ENCODE measurements at places on chromosomes 3 and 15. TPM values are rescaled to one million over a fixed set of nuclear protein-coding genes. Genes with fewer than 3 reads are reported as not detected.

Gene MGA
- 17.7 TPM for polyA plus RNA-seq

Gene CFAP92
- not detected for polyA plus RNA-seq

- H3K27me3 ChIP-seq: no peaks in the 10 kb centered on the region
- H3K36me3 ChIP-seq: no peaks in the 10 kb centered on the region
- no peak overlapping the region for H3K27ac ChIP-seq
- H3K4me3 ChIP-seq: no peak overlapping the region
Observed at GRCh38 chr15:93837450-93837849, 393.9 kb upstream of the MCTP2 start.

Gene GATA2
- polyA plus RNA-seq: 0.49 TPM

DNA sequence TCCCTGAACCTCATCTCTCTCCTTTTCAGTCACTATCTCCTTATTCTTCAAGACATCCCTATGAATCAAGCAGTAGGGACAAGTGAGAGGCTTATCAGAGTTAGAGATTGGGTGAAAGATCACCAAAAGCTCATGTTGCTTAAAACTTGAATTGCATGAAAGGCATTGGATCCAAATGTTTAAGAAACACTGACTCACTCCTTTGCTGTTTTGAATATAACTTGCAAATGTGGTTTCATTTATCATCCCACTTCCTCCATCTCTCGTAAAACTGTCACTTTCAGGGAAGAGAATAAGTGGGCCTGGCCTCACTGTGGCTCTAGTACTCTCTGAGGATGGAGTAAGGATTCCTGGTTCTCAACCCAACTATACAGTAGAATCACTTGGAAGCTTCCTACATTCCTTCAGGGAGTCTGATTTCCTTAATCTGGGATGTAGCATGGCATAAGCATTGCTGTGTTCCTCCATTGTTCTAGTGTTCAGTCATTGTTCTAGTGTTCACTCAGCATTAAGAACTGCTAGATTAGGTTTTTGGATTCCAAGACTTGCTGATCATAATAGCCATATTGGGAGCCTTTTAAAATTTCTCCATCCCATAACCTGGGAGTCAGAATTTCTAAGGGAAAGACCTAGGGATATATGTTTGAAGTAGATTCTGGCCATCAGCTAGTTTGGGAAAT is 171.8 kb downstream of the TMEM108 start:
- H3K4me3 ChIP-seq: no peak overlapping the region
- H3K4me1 ChIP-seq: peaks cover 27% of the 10 kb centered on the region
- H3K36me3 ChIP-seq: no peaks in the 10 kb centered on the region
- DNase-seq: no peak
- H3K27me3 ChIP-seq: peaks cover 14% of the 10 kb centered on the region

DNA sequence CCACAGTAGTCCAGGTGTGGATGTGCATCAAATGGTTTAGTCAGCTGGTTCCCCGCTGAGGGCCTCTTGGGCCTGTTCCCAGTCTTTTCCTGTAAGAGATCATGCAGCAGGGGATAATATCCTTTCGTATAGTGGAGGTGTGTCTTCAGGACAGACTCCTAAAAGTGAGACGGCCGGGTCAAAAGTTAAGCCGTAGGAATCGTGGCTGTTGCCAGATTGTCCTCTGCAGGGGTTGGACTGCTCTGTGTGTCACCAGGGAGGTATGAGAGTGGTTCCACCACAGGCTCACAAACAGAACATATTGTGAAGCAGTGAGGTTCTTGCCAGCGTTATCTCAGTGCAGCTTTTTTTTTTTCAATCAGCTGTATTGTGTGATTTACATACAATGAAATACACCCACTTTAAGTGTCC is 95.0 kb downstream of the VGLL4 start:
- no peak for DNase-seq
- no peak overlapping the region for H3K4me3 ChIP-seq
- peak overlapping the region; percentile 73 for H3K27ac ChIP-seq
- H3K4me1 ChIP-seq: peaks cover 29% of the 10 kb centered on the region
- no peaks in the 10 kb centered on the region for H3K36me3 ChIP-seq
- H3K27me3 ChIP-seq: no peaks in the 10 kb centered on the region

Gene ADIPOQ
- polyA plus RNA-seq: not detected

Gene ADGRG7
- not detected for polyA plus RNA-seq

DNA sequence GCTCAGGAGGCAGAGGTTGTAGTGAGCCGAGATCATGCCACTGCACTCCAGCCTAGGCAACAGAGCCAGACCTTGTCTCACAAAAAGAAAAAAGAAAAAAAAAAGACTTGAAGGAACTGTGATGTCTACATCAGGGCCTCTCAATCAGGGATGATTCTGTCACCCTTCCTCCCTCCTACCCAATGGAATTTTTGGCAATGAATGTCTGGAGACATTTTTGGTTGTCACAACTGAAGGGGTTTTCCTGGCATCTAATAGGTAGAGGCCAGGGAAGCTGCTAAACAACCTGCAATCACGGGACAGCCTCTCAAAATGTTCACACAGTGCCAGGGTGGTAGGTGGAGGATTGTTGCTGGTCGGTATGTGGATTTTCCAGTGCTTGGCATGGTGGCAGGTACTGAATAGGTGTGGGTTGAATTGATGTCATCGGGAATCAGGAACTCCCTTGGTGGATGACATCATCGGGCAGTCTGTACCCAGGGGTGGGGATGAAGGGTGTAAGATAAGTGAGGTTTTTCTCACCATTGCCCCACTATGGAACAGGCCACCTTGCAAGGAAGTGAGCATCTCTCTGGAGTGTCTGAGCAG is 71.3 kb downstream of the MESD start:
- peaks cover 5% of the 10 kb centered on the region for H3K4me1 ChIP-seq
- no peak for DNase-seq
- H3K27ac ChIP-seq: no peak overlapping the region
- peaks cover 10% of the 10 kb centered on the region for H3K36me3 ChIP-seq
- no peak overlapping the region for H3K4me3 ChIP-seq
- H3K27me3 ChIP-seq: no peaks in the 10 kb centered on the region

GRCh38 chr3:16072420-16073110 is 101.9 kb upstream of the GALNT15 start:
- no peak overlapping the region for H3K27ac ChIP-seq
- no peaks in the 10 kb centered on the region for H3K4me1 ChIP-seq
- DNase-seq: no peak
- no peak overlapping the region for H3K4me3 ChIP-seq
- no peaks in the 10 kb centered on the region for H3K27me3 ChIP-seq
- no peaks in the 10 kb centered on the region for H3K36me3 ChIP-seq

Gene RHCG
- polyA plus RNA-seq: not detected

- H3K36me3 ChIP-seq: peaks cover 5% of the 10 kb centered on the region
- H3K27me3 ChIP-seq: no peaks in the 10 kb centered on the region
- H3K4me3 ChIP-seq: no peak overlapping the region
- DNase-seq: no peak
- peaks cover 13% of the 10 kb centered on the region for H3K4me1 ChIP-seq
Observed at GRCh38 chr3:17707813-17708543, 34.5 kb downstream of the TBC1D5 start.

- no peak for DNase-seq
- H3K27ac ChIP-seq: no peak overlapping the region
- no peaks in the 10 kb centered on the region for H3K4me1 ChIP-seq
- no peaks in the 10 kb centered on the region for H3K27me3 ChIP-seq
- H3K36me3 ChIP-seq: peaks cover 17% of the 10 kb centered on the region
- no peak overlapping the region for H3K4me3 ChIP-seq
Observed at GRCh38 chr3:150480877-150481276, 65.4 kb downstream of the SERP1 start.

DNA sequence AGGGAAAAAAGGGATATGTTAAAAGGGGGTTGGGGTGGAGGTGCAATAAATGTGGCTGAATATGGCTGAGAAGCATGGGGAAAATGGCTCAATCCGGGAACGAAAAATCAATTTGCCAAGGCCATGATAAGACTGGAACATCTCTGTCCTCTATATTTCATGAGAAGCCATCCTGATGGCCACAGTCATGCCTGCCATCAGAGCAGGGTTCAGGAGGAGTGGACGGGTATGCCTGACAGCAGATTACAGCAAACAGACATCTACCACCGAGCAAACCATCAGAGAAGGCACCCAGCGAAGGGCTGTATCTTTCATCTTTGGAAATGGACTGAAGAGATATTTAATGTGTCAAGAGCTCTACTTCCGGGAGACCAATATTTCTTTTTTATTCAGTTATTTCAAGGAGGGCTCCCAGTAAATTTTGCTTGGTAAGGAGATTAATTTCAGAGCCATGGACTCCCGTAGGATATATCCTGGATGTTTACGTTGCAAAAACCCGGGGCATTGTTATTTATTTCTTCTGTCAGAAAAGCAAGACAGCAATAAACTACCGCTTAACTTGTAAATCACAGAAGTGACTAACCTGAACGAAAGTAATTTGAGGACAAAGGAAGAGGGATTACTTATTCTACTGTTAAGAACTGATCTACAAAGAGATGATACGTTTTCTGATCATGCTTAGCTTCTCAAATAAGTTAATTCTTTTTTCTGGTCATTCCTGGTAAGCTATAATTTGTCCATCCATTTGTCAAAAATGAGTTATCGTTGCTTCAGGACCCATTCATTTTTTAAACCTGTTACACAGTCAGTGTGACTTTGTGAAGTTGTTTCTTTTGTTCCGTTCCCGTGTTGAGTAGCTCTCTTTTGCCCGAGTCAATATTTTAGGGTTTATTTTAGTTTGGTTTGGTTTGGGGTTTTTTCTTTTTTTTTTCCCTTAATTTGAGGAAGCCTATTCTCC is 80.6 kb upstream of the CHD2 start:
- DNase-seq: no peak
- H3K27ac ChIP-seq: peak overlapping the region; percentile 91
- no peaks in the 10 kb centered on the region for H3K27me3 ChIP-seq
- peak overlapping the region; percentile 90 for H3K4me3 ChIP-seq
- H3K36me3 ChIP-seq: no peaks in the 10 kb centered on the region

DNA sequence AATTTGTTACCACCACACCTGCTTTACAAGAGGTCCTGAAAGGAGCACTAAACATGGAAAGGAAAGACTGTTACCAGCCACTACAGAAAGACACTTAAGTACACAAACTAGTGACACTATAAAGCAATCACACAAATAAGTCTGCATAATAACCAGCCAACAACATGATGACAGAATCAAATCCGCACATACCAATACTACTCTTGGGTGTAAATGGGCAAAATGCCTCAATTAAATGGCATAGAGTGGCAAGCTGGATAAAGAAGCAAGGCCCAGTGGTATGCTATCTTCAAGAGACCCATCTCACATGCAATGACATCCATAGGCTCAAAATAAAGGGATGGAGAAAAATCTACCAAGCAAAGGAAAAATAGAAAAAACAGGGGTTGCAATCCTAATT is 106.8 kb upstream of the PRR23C start:
- H3K27me3 ChIP-seq: peaks cover 12% of the 10 kb centered on the region
- no peak overlapping the region for H3K27ac ChIP-seq
- H3K36me3 ChIP-seq: no peaks in the 10 kb centered on the region
- H3K4me1 ChIP-seq: no peaks in the 10 kb centered on the region
- DNase-seq: no peak
- H3K4me3 ChIP-seq: no peak overlapping the region

DNA sequence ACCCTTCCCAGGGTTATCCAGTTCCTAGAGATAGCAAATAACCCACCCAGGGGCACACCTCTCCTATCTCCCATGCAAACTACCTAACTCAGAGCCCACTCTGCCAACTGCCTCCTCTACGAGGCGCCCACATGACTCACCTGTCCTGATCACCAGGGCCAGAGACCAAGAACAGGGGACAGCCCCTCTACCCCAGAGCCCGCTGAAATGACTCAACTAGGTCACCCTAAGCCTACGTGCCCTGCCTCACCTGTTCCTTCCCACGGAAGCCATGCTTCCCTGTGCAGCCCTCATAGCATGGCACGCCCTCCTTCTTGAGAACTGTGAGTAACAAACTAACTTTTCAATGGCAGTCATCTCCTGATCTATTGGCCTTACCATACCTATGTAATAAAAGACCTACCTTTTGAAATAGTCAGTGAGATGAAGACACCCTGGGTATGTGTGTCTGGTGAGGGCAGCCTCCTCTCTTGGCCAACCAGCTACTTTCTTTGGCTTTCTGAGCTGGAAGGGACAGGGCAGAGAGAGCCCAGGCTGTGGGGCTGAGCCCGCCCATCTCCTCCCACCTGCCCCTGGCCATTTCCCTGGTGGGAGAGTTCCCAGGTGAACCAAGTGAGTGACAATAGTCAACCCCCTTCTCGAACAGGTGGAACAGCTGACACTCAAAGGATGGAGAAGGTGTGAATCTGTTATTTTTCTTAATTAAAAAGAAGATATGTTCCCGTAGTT is 25.5 kb upstream of the PRR23E start:
- no peak for DNase-seq
- H3K4me3 ChIP-seq: no peak overlapping the region
- H3K27me3 ChIP-seq: peaks cover 37% of the 10 kb centered on the region

Gene PPM1L
- 2.4 TPM for polyA plus RNA-seq

Gene ZMYND10
- not detected for polyA plus RNA-seq

DNA sequence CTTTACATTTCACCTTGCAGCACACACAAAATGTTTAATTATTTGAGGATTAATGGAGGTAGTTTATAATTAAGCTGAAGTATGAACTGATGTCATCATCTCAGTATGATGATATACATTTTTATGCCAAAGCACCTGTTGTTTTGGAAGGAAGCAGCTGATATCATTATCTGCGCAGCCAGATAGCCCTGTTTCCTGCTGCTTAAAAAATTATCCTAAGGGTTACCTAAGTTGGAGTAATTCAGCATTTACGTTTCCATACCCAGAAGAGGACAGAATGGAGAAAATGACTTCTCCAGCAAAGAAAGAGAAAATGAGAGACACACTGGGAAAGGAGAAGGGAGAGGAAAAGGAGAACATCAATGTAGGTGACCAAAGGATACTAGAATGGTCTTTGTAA is 370.3 kb upstream of the PLSCR5 start:
- H3K27ac ChIP-seq: no peak overlapping the region
- H3K36me3 ChIP-seq: no peaks in the 10 kb centered on the region
- DNase-seq: no peak
- H3K4me3 ChIP-seq: no peak overlapping the region
- H3K27me3 ChIP-seq: no peaks in the 10 kb centered on the region

- peaks cover 23% of the 10 kb centered on the region for H3K36me3 ChIP-seq
- DNase-seq: no peak
- peak overlapping the region; percentile 19 for H3K27ac ChIP-seq
- peaks cover 66% of the 10 kb centered on the region for H3K4me1 ChIP-seq
- no peak overlapping the region for H3K4me3 ChIP-seq
Observed at GRCh38 chr3:71559578-71560162, 23.9 kb downstream of the FOXP1 start.

Gene METTL6
- 20.7 TPM for polyA plus RNA-seq

Gene GABRG3
- not detected for polyA plus RNA-seq

GRCh38 chr3:46695962-46696894 is 2.7 kb upstream of the ALS2CL start:
- no peaks in the 10 kb centered on the region for H3K36me3 ChIP-seq
- no peak overlapping the region for H3K27ac ChIP-seq
- H3K27me3 ChIP-seq: peaks cover 18% of the 10 kb centered on the region
- DNase-seq: no peak
- H3K4me3 ChIP-seq: peak overlapping the region; percentile 76
- peaks cover 23% of the 10 kb centered on the region for H3K4me1 ChIP-seq

Gene ADCY5
- not detected for polyA plus RNA-seq

GRCh38 chr3:166425900-166426611 is 588.8 kb upstream of the BCHE start:
- DNase-seq: no peak
- H3K27ac ChIP-seq: no peak overlapping the region
- no peaks in the 10 kb centered on the region for H3K27me3 ChIP-seq
- H3K4me3 ChIP-seq: no peak overlapping the region

Gene TLR9
- polyA plus RNA-seq: 4.4 TPM

GRCh38 chr15:91252756-91253155 is 152.7 kb downstream of the SV2B start:
- H3K36me3 ChIP-seq: no peaks in the 10 kb centered on the region
- peaks cover 28% of the 10 kb centered on the region for H3K27me3 ChIP-seq
- no peak overlapping the region for H3K4me3 ChIP-seq
